ENCODE measurements at places on chromosomes 5 and 9.

DNA sequence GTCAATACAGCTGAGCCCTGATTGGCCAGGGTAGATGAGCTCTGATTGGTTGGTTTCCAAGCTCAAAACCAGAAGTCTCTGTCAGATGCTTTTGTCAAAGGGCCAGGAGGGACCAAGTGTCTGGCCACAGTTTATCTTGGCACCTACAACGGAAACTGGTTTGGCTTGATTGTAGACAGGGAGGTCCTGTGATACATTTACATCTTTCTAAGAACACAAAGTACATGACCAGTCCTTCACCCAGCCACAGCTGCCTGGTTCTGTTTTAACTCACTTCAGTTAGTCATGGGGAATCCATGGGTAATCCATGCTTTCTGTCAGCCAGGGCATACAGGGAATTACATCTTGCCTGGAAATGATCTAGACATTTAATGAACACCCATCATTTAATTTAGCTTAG is 171.2 kb downstream of the SLC12A2 start:
- DNase-seq, result no peak

GRCh38 chr9:116589392-116590354 is 97.4 kb upstream of the TRIM32 start:
- DNase-seq, result no peak

DNA sequence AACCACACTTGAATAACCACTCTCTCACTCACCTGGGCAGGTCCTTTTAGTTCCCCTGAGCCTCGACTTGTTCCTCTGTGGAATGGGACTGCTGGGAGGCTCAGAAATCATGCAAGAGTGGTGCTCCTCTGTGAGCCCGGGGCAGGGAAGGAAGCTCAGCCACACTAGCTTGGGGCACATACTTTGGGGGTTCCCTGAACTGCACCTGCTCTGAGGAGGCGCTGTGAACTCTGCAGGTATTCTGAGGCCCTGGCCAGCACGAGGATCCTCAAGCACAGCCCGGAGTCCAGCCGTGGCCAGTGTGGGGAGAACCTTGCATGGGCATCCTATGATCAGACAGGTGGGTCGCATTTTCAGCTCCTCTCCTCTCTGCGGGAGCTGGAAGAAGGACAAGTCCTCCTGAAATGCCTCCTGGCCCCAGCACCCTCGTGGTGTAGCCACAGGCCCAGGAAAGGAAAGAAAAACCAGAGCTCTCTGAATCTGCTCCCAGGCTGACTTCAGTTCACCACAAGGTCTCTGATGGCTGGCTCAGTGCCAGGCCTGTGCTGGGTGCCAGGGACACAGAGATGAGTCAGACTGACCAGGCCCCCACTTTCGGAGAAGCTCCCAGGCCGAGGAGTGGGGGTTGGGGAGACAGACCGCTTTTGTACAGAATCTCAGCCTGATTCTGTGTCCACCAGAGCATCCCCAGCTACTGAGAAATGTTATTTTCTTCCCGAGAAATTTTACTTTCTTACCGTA is 11.9 kb downstream of the GLIPR2 start:
- DNase-seq, result peak; percentile 68

- no peak for DNase-seq
Measured at GRCh38 chr9:20944507-20944906, 86.9 kb downstream of the HACD4 start.

GRCh38 chr5:124260921-124261515 is 485.4 kb downstream of the ZNF608 start:
- no peak for DNase-seq

GRCh38 chr5:172646716-172647285 is 5.7 kb downstream of the NEURL1B start:
- no peak for DNase-seq
